Activated naive CD4-positive, alpha-beta T cell treated with anti-CD3 and anti-CD28 coated beads, Interleukin-2, amount 50 U/mL, for 72 hours (primary cell): ENCODE measurements at places on chromosomes 2 and 18. TPM values are rescaled to one million over a fixed set of nuclear protein-coding genes. Genes with fewer than 3 reads are reported as not detected.

Gene ANKRD30B
- total RNA-seq, result not detected

Gene GPR155
- total RNA-seq, result 8.8 TPM

Gene HOXD11
- not detected for total RNA-seq

Gene FAP
- 0.29 TPM for total RNA-seq

Gene CAPN14
- 1.2 TPM for total RNA-seq

Gene HTR2B
- not detected for total RNA-seq

Gene DES
- not detected for total RNA-seq

Gene CHMP1B
- total RNA-seq, result 26.4 TPM

Gene SERPINB4
- total RNA-seq, result not detected

Gene SDC1
- total RNA-seq, result 0.11 TPM

Gene NCKAP1
- 6.8 TPM for total RNA-seq

Gene CDK5R2
- total RNA-seq, result not detected

Gene SLC19A3
- total RNA-seq, result not detected

Gene DCDC2C
- not detected for total RNA-seq
